ENCODE measurements at places on chromosomes 6 and 20.
A peak's percentile ranks its signal among the peaks of the same experiment; 100 is the strongest.

DNA sequence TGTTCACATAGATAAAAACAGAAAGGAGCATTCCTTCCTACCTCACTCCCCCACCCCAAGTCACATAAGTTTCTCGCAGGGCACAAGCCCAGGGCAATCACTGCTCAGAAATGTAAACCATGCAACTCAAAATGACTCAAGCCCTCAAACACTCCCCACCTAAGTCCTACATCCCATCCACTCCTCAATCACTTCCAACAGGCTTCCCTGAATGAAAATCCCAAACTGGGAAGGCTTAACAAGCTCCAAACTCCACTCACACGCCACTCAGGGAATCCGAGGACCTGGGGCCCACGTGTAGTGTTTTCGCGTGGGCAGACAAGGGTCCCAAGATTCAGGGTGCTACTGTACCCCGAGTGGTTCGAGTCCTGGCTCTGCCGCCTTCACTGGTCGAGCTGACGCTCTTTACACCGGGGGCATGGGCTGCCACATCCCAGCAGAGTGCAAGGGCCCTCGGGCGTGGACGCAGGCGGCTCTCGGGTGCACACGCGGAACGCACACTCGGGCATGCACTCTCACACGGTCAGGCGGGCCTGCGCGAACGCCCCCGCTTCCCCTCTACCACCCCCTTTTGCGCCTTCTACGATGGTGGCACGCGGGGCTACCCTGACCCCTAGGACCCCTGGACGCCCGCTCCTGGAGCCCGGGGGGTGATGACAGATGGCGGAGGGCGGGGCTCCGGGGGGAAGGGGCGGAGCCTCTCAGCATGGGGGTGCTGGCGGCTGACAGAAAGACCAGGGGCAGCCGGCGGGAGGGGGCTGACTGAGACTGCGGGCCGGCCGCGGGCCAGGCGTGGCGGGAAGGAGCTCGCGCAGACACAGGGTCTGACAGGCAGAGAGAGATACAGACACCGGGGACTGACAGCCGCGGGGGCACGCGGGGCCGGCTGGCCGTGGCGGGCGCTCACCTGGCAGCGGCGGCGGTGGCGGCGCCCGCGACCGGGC lies 657 bp downstream of the ZHX3 start:
- DNase-seq: peak; percentile 52

GRCh38 chr6:169887529-169888140 lies 136.2 kb downstream of the ERMARD start:
- DNase-seq: no peak

DNA sequence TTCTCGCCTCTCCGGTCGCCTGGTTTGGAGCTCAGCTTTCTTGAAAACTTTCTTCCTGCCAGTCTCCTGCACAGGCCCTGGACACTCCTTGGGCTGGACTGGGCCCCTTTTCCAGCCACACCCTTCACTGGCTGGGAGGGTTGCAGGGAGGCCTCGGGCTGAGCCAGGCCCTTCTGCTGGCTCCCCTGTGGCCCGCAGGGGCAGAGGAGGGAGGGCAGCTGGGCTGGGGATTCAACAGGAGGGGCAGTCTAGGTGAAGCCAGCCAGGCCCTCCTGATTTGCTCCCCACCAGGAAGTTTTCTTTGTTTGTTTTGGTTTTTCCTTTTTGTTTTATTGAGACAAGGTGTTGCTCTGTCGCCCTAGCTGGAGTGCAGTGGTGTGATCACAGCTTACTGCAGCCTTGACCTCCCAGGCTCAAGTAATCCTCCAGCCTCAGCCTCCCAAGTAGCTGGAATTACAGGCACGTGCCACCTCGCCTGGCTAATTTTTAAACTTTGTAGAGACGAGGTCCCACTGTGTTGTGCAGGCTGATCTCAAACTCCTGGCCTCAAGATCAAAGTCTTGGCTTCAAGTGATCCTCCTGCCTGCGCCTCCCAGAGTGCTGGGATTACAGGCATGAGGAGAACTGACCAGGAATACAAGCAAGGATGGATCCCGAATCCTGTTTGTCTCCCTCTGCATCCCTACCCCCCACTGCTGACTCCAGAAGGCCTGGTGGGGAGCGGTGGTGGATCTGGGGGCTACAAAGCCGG lies 23.5 kb upstream of the CDH22 start:
- no peak for DNase-seq

DNA sequence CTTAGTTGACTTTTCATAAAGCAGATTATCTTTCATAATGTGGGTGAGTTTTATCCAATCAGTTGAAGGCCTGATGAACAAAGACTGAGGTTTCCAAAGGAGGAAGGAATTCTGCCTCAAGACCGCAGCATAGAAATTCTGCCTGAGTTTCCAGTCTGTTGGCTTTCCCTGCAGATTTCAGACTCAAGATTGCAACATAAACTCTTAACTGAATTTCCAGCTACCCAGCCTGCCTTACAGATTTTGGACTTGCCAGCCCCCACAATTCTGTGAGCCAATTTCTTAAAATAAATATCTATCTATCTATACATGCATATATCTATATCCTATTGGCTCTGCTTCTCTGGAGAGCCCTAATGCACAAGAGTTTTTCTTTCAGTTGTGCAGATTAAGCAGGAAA lies 57.3 kb upstream of the SMLR1 start:
- DNase-seq: no peak

GRCh38 chr20:37234254-37234581 lies 27.4 kb downstream of the GHRH start:
- DNase-seq: no peak

GRCh38 chr6:167104388-167104787 lies 18.5 kb upstream of the CCR6 start:
- no peak for DNase-seq

GRCh38 chr6:163500105-163500504 lies 85.6 kb downstream of the QKI start:
- no peak for DNase-seq

GRCh38 chr6:163717106-163717764 lies 302.7 kb downstream of the QKI start:
- no peak for DNase-seq

- DNase-seq: no peak
Observed at GRCh38 chr6:46888031-46888430, 33.7 kb downstream of the ADGRF5 start.

- DNase-seq: no peak
Observed at GRCh38 chr20:12270863-12271262, 353.2 kb downstream of the BTBD3 start.

DNA sequence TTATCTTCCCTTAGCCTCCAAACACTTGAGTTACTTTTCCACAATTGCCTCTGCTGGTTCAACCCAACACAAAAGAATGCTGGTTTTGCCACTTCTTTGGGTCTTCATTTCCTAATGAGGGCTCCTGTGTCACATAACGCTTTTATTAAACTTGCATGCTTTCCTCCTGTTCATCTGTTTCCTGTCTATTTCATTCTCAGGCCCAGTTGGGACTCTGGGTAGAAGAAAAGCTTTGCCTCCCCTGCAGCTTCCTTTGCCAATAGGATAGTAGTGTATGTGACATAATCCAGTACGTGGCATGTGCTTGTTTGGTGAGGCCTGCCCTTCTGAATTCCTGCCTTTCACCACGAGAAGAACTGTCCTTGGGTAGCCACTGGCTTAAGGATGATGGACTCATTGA lies 529.3 kb upstream of the AGPAT4 start:
- no peak for DNase-seq

DNA sequence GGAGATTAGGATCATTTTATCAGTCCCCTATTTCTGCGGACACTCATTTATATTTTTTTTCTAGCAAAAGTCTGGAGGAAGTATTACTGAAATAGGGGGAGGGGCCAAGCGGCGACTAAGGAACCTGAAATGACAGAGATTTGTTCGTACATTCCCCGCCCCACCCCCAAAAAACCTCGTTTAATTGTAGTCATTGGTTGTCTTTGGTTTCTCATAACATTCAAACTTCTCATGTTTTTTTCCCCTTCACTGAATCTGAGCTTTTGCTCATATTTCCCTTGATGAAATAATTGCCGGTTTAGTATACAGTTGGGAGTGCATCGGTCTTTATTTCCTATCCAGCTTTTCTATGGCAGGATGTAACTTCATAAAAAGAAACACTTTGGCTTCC lies 768 bp upstream of the FYN start:
- peak; percentile 78 for DNase-seq

- DNase-seq: no peak
Observed at GRCh38 chr6:66599541-66599940, 892.5 kb upstream of the EYS start.

- no peak for DNase-seq
Observed at GRCh38 chr20:49729780-49730179, 16.1 kb upstream of the B4GALT5 start.

- DNase-seq: no peak
Observed at GRCh38 chr6:41502566-41502916, 43.6 kb upstream of the FOXP4 start.

DNA sequence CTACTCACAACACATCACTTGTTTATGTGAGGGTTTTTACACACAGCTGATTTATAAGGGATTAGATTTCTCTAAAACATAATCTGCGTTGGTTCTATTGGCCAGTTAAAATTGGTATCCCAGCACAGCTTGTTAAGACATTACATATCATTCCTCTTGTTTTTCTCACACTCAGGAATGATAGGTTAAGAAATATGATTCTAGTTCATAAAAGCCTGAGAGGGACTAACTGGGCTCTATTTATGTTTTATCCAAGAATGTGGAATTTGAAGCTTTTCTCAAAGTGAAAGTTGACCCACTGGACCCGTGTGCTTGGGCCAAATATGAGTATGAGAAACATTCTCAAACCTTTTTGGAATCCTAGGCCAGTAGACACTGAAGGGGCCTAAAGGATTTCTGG lies 117.3 kb downstream of the TMEM170B start:
- DNase-seq: no peak

DNA sequence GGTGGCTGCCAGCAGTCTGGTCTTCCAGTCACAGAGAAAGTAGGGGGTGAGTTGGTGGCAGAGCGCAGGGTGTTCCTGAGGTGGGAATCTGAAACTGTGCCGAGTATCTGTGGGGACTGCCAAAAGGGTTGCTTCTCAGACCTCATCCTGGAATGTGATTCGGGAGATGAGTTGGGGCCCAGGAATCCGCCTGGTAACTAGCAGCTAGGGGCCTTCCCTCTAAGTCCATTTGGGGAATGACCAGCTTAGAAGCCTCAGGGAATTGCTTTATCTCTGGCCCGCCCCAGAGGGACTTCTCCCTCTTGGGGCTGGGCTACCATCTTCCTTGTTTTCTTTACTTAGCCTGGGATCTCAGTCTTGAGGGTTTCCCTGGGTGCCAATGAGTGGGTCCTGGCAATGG lies 49.6 kb downstream of the MOCS1 start:
- no peak for DNase-seq

DNA sequence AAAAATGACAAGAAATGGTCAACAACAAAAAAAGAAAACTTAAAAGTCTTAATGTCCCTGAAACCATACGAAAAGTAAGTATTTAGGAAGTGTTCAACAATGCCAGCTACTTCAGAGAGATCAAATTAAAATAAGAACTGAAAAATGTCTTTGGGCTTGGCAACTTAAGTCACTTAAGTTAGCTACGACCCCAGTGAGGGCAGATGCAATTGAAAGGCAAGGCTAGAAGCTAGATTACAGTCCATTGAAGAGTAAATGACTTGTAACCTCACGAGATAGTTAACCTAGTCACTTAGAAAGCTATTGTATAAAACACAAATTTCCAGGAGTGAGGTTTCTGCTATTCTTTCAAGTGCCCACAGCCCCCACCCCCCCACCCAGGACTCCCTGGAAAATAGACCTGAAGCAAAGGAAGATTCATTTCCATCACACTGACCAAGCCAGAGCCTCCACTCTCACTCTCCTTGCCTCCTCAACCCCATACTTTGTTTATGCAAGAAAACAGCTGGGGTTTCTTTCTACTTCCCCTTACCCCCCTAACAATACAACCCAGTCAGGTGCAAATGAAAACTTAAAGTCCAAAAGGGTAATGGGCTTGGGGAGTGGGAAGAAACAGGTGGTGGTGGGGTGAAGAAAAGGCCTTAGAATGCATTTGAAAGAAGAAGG lies 14.6 kb downstream of the RTN4IP1 start:
- DNase-seq: no peak

- DNase-seq: no peak
Observed at GRCh38 chr6:13495112-13495776, 7.8 kb upstream of the GFOD1 start.

- no peak for DNase-seq
Observed at GRCh38 chr6:142297996-142298753, 3.6 kb upstream of the ADGRG6 start.

DNA sequence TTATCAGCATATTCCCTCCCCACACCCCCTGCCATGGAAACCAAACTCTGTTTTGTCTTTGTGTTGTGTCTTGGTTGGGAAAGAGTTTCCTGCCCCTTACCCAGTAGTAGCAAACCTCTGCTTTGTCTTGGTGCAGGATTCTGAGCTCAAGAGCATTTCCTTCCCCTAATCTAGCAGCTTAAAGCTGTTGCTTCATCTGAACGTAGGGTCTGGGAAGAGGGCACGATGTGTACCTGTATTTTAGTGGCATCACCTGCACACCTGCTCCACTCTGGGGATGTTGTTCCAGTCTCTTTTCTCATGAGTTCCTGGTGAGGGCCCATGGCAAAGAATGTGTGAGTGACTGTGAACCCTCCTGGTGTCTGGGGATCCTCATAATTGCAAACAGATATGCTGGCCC lies 164.7 kb downstream of the SCP2D1 start:
- DNase-seq: no peak

DNA sequence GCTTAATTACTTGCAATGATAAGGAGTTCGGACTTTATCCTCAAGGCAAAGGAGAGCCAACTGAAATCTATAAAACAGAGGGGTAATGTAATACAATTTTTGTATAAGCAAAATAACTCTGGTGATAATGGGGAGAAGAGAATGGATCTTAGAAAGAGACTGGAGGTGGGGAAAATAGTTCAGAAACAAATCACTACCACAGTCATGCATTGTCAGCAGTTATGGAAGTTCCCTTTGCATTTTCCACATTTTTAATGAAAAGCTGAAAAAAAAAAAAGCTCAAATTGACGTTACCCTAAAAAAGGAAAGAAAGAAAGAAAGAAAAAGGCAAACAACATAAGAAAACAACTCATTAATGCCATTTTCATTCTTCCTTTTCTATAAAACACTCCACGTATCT lies 337.6 kb upstream of the HSF2 start:
- DNase-seq: no peak

DNA sequence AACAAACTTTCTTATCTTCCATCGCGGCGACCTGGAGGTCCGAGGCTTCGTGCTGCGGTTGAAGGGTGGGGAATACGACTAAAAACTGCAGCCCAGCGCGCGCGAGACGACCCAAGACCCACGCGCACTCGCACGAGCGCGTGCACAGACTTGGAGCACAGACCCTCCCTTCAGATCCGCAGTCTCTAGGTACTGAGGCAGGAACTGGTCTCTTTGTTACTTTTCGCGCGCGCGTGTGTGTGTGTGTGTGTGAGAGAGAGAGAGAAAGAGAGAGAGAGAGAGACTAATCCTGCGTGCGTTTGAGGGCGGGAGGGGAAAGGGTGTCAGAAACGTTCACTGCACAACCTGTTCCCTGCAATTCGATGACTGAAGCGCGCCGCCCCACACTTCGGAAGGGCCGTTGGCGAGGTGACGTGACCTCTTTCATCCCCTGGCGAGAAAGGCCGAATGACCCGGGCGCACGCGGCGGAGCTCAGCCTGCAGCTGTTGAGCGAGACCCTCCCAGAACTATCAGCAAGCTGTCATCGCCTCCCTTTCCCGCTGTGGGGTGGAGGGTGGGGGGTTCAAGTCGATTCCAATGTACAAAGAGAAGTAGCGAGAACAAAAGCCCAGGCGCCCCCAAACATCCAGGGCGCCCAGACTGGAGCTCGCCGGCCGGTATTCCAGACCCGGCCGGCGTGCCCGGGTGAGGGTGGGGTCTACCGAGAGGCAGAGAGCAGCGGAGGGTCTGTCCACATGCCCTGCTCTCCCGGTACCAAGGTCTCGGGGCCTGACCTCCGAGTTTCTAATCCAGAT lies 1.5 kb upstream of the TUBB2B start:
- peak; percentile 51 for DNase-seq

- DNase-seq: no peak
Observed at GRCh38 chr20:50467718-50468356, 42.3 kb upstream of the PTPN1 start.
